ENCODE measurements at places on chromosomes 5 and 9. TPM values are rescaled to one million over a fixed set of nuclear protein-coding genes. Genes with fewer than 3 reads are reported as not detected.

Gene CATSPER3
- 0.59 TPM for total RNA-seq

Gene POLE3
- 125 TPM for total RNA-seq

Gene WNT8A
- total RNA-seq, result not detected

Gene LOX
- 1.6 TPM for total RNA-seq

Gene FOXD4L3
- not detected for total RNA-seq

Gene CA9
- 5.3 TPM for total RNA-seq

Gene FAT2
- not detected for total RNA-seq

Gene GFPT2
- total RNA-seq, result 51.8 TPM

Gene SGCD
- total RNA-seq, result 3.7 TPM

Gene PLCXD3
- total RNA-seq, result 0.31 TPM

Gene SPATA31C1
- total RNA-seq, result not detected

Gene BRD8
- total RNA-seq, result 56.7 TPM

Gene PCDHA1
- total RNA-seq, result 0.21 TPM

Gene SPINK5
- not detected for total RNA-seq

Gene SLC4A9
- total RNA-seq, result 0.01 TPM

Gene PCDHAC1
- total RNA-seq, result 1.1 TPM

Gene CDO1
- 0.09 TPM for total RNA-seq

Gene BAAT
- 0.58 TPM for total RNA-seq

Gene PCDHB7
- total RNA-seq, result not detected

Gene ZFP62
- total RNA-seq, result 9.4 TPM

Gene BRINP1
- 0.22 TPM for total RNA-seq

Gene CCNJL
- total RNA-seq, result 12.9 TPM

Gene OR1J2
- not detected for total RNA-seq

Gene HSD17B3
- not detected for total RNA-seq

Gene ANGPTL2
- not detected for total RNA-seq

Gene TMEM267
- 19.0 TPM for total RNA-seq

Gene PCA3
- total RNA-seq, result not detected

Gene PNPLA7
- total RNA-seq, result 0.75 TPM

Gene PRR16
- total RNA-seq, result not detected

Gene CNTNAP3B
- 16.6 TPM for total RNA-seq

Gene PCDHGB4
- 0.66 TPM for total RNA-seq

Gene IL3
- total RNA-seq, result not detected

Gene RIGI
- total RNA-seq, result 3.9 TPM

Gene DAB2IP
- 11.5 TPM for total RNA-seq

Gene SIGMAR1
- total RNA-seq, result 198 TPM

Gene FOXE1
- total RNA-seq, result 4.2 TPM

Gene ASS1
- total RNA-seq, result 16.7 TPM

Gene PCDHGA6
- 0.13 TPM for total RNA-seq

Gene PCDHGA7
- total RNA-seq, result 0.78 TPM
